ENCODE measurements at places on chromosomes 3 and 15.

GRCh38 chr3:99678023-99678422 is 39.6 kb downstream of the COL8A1 start:
- peak; percentile 72 for DNase-seq

DNA sequence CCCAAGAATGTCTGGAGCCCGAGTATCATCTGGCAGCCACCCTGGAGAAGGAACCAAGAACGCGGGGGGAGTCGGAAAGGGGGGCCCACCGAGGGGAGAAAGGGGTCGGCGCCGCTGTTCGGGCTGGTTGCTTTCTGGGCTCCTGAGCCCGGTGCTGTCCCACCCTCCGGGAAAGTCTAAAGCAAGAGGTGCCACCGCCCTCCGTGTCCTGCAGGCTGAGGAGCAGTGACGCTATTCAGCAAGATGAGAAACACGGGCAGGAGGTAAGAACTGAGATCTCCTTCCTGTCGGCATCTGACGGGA is 234.8 kb downstream of the XXYLT1 start:
- no peak for DNase-seq

- no peak for DNase-seq
Observed at GRCh38 chr3:100516232-100516631, 23.8 kb downstream of the TMEM45A start.

DNA sequence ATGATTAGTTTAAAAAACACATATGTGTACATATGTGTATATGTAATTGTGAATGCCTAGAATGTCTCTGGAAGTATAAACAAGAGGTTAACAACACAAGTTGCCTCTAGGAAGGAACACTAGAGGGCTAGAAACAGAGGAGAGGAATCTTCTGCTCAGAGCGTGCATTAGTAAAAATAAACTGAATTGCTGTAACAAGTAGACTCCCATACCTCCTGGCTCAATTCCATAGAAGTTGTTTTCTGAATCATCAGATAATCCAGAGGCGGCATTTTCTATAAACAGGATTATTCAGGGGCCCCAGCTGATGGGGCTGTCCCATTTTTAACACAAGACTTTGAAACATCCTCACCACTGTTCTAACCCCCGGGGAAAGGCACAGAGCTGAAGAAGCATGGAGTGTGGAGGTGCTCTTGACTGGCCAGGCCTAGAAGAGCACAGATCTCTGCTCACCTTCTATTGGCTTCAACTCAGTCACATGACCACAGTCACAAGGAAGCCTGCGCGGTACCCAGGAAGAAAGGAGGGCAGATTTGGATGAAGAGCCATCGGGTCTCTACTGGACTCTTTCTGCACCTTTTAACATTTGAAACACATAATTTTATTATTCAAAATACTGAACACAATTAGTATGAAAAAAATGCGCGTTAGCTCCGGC is 145.7 kb downstream of the TLE3 start:
- peak; percentile 9 for DNase-seq

- DNase-seq, result no peak
Observed at GRCh38 chr3:140628606-140629005, 49.3 kb upstream of the TRIM42 start.

- DNase-seq, result no peak
Observed at GRCh38 chr15:52351206-52351908, 55.8 kb upstream of the MYO5C start.

DNA sequence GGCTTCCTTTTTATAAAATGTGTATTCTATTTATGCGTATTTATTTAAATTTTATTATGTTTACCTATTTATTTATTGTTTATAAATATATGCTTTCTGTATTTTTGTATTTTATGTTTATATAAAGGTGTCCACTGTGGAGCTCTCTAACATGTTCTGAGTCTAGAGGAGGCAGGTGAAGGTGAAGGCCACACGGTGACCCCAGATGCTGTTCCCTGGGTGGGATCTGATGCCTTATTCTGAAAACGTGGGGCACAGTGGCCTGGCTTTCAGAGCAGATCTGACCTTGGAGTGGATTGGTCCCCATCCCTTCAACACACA is 104.7 kb upstream of the SLC7A14 start:
- no peak for DNase-seq

GRCh38 chr15:80512726-80513660 is 108.8 kb downstream of the ARNT2 start:
- peak; percentile 57 for DNase-seq

- DNase-seq, result peak; percentile 90
Observed at GRCh38 chr3:189563853-189564563, 67.2 kb upstream of the TP63 start.

DNA sequence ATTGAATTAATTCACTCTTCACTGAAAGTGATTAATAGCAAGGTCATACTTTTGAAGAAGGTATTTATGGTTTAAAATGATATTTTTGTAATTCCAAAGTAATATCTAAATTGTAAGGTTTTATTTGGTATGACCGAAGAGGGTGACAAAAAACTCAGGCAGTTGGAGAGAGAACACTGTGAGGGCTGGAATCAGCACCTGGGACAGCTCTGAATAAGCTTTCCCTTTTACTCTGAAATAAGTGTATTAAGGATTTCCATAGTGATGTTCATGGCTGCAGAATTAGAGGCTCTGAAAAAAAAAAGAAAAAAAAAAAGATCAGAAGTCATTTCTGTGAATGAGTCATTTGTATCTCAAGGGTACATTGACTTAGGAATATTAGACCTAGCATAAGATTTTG is 299.5 kb downstream of the IL5RA start:
- DNase-seq, result peak; percentile 13

- DNase-seq, result no peak
Observed at GRCh38 chr3:175227126-175227525, 368.0 kb downstream of the NAALADL2 start.

DNA sequence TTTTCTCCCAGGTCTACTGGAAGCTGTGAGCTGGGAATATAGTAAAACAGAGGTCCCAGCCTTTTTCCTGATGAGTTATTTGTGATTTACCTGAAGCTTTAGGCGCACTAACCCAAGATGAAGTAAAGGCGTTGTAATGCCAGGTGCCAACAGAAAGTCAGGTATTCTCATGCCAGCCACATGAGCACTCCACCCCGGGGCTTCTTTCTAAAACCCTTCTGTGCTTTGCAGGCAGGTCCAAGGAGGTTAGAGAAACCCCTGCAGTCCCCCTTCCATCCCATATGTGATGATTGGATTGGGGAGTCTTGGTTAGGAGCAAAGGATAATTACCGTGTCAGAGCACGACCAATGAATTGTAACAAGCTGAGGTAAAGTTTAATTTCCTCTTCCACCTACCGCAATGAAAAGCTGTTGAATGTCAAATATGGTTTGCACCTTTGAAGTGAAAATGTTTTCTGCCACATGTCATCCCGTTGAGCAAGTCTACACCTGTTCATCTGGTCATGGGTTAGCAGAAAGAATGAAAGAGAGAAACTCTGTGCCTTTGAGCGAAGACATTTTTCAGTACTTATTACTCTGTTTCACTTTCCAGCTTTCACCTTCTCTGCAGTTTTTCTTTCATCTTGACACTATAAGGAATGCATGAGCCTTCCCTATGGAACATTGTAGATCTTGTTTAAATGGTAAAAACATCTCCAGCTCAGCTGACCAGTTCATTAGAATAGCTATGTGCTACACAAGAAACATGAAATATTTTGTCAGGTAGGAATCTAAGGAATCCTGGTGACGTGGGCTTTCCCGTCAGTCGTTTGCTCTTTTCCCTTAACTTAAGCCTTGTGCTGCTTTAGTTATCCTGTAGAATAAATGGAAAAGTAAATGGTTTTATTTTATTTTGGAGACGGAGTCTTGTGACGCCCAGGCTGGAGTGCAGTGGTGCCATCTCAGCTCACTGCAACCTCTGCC is 204.6 kb upstream of the IL12A start:
- no peak for DNase-seq

DNA sequence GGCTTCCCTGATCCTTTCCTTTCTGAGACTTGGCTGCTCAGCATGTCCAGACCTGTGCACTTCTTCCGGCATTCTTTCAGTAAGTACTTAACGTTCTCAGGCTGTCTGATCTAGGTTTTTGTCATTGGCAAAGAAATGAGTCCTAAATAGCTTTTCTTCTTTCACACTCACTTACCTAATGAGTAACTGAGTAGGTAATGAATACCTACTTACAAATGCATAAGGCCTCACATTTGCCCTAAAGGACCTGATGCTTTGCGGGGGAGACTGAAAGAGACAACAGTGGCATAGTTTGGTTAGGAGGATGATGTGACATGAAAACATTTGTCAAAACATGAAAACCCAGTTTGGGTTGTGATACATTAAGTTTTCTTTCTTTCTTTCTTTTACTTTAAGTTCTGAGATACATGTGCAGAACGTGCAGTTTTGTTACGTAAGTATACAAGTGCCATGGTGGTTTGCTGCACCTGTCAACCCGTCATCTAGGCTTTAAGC is 516.7 kb upstream of the CFAP20DC start:
- no peak for DNase-seq

DNA sequence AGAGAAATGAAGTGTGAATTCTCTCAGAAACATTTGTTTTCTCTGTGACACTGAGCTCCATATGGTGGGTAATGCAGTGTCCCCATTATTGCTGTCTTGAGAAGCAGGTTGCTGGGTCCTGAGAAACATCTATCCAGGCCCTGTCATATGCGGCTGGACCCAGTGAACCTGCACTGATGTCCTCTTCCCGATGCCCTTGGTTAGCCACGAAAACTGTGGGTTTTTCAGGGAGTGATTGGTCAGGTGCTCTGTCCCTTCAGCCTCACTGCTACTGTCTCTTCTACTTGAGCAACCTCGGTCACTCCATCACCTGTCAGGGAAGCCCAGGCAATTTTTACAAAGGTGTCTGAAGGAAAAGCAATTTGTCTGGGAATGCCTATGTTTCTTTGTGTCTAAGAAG is 77.0 kb downstream of the SLC7A14 start:
- no peak for DNase-seq

DNA sequence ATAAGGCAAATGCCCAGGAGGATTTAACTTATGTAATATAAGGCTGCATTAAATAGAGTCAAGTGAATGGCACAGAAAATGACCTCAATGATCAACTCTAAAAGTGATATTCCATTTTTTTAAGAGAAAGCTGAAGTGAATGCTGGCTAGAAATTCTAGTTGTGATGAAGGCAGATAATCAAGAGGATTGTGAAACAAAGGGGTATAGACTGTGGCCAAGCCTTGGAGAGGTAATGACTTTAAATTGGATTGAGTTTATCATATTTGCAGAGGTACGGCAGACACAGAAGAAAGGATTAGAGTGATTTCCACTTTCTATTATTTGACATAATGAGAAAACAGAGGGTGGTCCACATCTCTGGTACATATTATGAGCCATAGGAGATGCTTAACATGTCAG is 269.2 kb downstream of the MECOM start:
- DNase-seq, result no peak

GRCh38 chr3:29283231-29284119 is 2.6 kb downstream of the RBMS3 start:
- DNase-seq, result peak; percentile 29

DNA sequence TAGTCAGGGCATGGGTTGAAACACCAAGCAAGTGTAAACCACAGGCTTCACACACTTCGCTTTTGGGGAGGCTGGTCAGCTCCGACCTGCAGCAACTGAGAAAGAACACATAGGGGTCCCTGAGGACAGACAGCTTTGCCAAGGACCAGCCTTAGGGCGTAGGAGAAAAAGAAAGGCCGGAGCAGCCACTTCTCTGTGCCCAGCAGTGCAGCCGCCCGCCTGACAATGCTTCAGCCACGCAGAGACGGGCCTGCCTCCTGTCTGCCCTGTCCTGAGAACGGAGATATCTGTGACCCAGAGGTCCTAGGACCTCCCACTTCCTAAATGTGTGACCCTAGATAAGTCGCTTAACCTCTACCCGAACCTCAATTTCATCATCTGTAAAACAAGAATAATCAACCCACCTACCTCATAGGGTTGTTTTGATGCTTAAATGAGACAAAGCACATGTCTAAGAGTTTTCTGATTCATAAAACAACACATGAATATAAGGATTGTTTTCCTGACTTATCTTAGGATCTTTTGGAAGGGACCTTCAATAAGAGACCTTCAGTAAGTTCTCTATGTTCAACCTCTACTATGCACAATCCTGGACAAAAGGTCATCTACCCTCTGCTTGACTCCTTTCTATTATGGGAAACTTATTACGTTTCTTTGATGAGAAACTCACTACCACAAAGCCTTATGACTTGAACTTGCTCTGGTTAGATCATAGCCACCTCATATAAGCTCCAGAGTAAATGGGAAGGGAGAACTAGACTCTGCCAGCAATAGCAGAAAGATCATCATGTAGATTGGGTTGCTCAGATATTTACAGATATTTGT is 32.9 kb upstream of the RFTN1 start:
- no peak for DNase-seq

DNA sequence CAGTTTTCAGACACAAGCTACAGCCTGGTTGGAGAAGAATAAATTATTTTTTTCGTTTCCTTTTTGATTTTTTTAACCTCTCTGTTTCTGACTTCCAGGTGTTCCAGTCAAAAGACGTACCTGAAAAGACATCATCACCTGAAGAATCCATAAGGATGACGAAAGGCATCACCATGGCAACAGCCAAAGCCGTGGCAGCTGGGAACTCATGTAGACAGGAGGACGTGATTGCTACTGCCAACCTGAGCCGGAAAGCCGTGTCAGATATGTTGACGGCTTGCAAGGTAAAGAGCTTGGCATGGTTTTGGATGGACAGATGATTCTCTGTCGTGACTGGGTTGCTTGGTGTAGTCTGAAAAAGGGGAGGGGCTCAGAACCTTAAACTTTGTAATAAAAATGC is 237.0 kb upstream of the TPM1 start:
- DNase-seq, result no peak

GRCh38 chr15:96625256-96625655 is 294.8 kb downstream of the NR2F2 start:
- no peak for DNase-seq

DNA sequence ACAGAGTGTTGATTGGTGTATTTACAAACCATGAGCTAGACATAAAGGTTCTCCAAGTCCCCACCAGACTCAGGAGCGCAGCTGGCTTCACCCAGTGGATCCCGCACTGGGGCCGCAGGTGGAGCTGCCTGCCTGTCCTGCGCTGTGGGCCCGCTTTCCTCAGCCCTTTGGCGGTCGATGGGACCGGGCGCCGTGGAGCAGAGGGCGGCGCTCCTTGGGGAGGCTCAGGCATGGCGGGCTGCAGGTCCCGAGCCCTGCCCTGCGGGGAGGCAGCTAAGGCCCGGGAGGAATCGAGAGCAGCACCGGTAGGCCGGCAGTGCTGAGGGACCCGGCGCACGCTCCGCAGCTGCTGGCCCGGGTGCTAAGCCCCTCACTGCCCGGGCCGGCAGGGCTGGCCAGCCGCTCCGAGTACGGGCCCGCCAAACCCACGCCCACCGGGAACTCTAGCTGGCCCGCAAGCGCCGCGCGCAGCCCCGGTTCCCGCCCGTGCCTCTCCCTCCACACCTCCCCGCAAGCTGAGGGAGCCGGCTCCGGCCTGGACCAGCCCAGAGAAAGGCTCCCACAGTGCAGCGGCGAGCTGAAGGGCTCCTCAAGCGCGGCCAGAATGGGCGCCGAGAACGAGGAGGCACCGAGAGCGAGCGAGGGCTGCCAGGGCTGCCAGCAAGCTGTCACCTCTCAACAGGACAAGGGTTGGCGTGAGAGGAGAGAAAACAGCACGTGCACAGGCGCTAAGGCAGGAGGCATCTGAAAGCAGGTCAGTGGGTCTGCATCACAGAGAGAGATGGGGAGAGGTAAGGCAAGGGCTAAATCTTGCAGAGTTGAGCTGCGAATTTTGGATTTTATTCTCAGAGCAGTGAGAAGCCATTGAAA is 5.9 kb upstream of the EPB42 start:
- DNase-seq, result no peak
